ENCODE measurements at places on chromosomes 4 and X.

- DNase-seq, result no peak
Observed at GRCh38 chr4:52868133-52868532, 6.0 kb downstream of the RASL11B start.

DNA sequence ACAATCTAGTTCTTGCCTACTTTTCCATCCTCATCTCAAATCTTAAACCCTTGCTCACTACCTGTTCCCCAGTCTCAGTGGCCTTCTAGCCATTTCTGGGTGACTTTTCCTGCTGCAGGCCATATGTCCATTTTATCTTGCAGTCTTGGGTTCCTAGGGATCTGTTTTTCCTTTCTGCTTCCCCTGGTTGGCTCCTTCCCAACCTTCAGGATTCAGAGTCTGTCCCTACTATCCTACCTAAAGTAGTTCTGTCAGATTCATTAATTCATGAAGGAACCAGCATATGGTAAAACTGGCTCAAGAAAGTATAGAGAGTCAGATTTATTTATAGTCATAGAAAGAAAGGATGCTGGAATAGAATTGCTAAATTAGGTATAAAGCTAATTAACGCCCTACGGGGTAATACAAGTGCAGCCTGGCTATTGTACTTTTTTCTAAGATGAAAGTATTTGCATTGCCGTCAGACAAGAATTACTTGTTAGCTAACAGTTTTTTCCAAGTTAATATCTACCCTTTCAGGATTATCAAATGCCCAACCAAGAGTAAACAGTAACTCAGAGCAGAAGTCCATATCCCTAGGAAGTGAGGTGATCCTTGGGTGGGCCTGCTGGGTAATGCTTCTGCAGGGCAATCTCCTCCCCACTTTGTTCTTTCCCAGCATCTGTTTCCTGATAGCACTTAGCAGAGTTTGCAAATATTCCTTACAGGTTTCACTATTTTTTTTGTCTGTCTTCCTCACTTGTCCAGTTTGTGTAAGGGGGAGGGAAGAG lies 63.6 kb downstream of the REPS2 start:
- no peak for DNase-seq

DNA sequence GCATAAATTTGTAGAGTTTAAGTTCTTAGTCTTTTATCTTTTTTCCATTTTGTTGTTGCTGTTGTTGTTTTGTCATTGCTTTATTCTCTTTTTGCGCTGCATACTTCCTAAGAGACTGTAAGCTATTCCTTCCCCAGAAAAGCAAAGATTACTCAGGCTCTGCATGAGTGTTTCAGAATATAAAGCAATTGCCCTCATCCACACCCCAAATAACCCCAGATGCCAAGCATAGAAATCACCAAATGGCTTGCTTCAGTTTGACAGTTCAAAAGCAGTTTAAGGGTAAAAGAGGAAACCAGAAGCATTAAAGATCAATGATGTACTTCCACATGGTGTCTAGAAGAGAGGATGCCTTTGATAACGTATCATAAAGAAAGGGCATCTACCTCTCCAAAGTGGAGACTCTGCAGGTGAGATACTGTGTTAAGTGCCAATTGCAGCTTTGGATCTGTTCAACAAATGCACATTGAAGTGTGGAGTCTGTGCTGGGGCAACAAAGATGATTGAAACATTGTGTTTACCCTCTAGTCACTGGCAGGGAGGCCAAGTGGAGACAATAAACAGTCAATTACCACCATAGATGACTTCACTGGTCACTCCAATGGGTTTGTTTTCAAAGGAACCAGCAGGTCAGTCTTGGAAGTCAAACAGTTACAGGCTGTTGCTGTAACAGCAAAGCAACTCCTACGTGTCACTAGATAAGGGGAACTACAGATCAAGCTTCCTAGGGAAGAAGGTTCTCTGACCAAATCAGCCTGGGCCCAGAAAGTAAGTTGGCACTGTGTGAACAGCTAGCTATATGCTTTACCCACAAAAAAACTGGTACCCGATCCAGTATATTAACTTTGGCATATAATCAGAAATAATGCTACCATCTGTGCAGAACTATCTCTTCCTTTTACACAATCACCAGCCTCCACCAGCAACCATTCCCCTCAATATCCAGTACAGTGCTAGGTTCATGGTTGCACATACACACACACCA lies 40.6 kb upstream of the IL21 start:
- DNase-seq, result no peak

DNA sequence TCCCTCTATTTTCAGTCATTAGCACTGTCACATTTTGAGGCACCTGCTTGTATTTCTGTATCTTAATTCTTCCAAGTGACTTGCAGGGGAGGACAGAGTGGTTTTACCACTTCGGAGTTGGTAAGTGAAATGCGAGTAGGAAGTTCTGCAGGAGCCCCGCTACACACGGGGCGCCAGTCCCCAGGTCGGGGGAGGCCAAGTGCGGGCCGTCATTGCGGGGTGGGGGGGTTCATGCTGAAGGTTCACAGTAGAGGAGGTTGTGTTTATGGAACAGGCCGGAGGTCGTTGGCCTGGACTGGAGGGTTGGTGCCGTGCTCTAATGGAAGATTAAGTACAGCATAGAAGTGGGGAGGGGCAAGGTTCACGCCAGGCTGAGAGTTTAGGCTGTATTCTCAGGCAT lies 44.0 kb downstream of the LRP2BP start:
- DNase-seq, result no peak

- DNase-seq, result no peak
Observed at GRCh38 chrX:24150898-24151297, 1.4 kb downstream of the ZFX start.

DNA sequence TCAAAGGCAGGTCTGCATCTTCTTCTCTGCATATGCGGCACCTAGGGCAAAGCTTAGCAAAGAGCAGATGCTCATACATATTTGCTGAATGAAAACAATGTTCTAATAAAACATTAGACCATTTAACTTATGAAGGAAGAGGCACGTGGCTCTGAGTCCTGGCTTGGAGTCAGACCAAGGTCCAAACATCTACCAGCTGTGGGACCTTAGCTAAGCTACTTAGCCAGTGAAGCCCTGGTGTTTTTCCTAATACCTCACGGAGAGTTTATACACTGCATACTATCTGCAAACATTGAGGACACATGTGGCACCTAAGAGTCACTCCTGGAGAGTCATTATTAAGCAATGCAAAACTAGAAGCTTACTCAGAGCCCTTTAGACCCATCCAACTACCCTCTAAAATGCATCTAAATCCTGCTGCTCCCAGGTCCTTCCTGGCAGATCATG lies 9.0 kb downstream of the PDGFC start:
- DNase-seq, result no peak

GRCh38 chrX:135737366-135738071 lies 24.1 kb downstream of the CT45A1 start:
- DNase-seq, result no peak

DNA sequence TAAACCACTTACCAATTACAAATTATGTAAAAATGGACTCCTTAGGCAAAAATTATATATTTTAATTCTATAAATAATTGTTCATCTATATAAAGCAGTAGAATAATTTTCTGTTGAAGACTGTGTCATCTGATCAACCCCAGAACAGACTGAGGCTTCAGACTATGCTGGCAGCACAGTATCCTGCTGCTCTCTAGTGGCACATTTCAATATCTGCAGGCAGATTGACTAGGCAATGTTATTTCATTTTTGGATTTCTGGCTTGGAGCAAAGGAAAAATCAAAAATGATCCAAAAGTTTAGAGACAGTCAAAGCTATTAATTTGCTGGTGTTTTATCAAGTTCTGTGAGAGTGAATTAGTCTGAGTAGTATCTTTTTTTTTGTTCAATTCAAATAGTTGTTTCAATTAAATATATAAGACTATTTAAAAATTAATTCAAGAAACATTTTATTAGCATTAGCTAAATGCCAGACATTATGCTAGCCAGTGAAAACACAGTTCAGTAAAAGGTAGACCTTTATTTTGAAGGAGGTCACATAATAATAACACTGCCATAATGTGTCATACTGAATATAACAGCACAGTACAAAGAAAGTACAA lies 21.3 kb upstream of the SULT1E1 start:
- peak; percentile 34 for DNase-seq

- no peak for DNase-seq
Observed at GRCh38 chrX:11261260-11261659, 32.0 kb upstream of the AMELX start.
